ENCODE measurements at places on chromosomes 6 and 20. TPM values are rescaled to one million over a fixed set of nuclear protein-coding genes. Genes with fewer than 3 reads are reported as not detected.

- no peaks in the 10 kb centered on the region for H3K4me1 ChIP-seq
- no peak overlapping the region for H3K4me3 ChIP-seq
- H3K27ac ChIP-seq: no peak overlapping the region
- no peaks in the 10 kb centered on the region for H3K36me3 ChIP-seq
- DNase-seq: no peak
These were observed 40.7 kb upstream of the UBR2 start for GRCh38 chr6:42522942-42523814.

DNA sequence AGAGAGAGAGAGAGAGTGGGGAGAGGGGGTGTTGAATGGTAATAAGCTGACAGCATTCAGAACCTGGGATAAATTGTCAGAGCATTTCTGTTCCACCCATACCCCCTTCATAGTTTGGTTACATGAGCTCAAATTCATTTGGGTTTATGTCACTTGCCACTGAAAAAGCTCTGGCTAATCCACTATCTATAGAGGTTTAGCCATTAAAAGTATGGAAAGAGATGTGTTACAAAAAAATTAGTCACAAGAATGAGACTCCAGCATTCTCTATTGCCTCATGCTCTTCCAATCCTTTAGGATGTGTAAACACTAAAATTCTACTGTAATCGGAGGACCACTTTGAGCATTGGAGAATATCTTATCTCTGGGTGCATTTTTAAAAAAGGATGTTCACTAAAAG, 297.6 kb upstream of the TCF21 start:
- H3K4me1 ChIP-seq: no peaks in the 10 kb centered on the region
- H3K27ac ChIP-seq: no peak overlapping the region
- DNase-seq: no peak
- H3K4me3 ChIP-seq: no peak overlapping the region
- no peaks in the 10 kb centered on the region for H3K27me3 ChIP-seq
- H3K36me3 ChIP-seq: no peaks in the 10 kb centered on the region

- H3K27me3 ChIP-seq: no peaks in the 10 kb centered on the region
- H3K36me3 ChIP-seq: no peaks in the 10 kb centered on the region
- H3K4me1 ChIP-seq: peaks cover 6% of the 10 kb centered on the region
- no peak overlapping the region for H3K27ac ChIP-seq
These were observed 403.1 kb upstream of the ID4 start for GRCh38 chr6:19434065-19434464.

GRCh38 chr6:134880487-134881190, 69.3 kb downstream of the ALDH8A1 start:
- H3K36me3 ChIP-seq: no peaks in the 10 kb centered on the region
- H3K4me3 ChIP-seq: no peak overlapping the region
- H3K4me1 ChIP-seq: no peaks in the 10 kb centered on the region
- peak overlapping the region; percentile 15 for H3K27ac ChIP-seq
- DNase-seq: no peak

GRCh38 chr6:41359617-41360313, 24.4 kb downstream of the NCR2 start:
- DNase-seq: peak; percentile 52
- H3K27me3 ChIP-seq: no peaks in the 10 kb centered on the region
- H3K4me1 ChIP-seq: no peaks in the 10 kb centered on the region
- no peak overlapping the region for H3K27ac ChIP-seq
- no peak overlapping the region for H3K4me3 ChIP-seq

- H3K4me1 ChIP-seq: no peaks in the 10 kb centered on the region
- H3K27me3 ChIP-seq: no peaks in the 10 kb centered on the region
- no peak for DNase-seq
These were observed 352.4 kb upstream of the ADGRB3 start for GRCh38 chr6:68282646-68283045.

JPH2 gene
- 13.8 TPM for total RNA-seq

ZSCAN9 gene
- 11.3 TPM for total RNA-seq
